Sigmoid colon (tissue), 7 donors: ENCODE measurements at places on chromosomes 1 and 21. TPM values are rescaled to one million over a fixed set of nuclear protein-coding genes. Genes with fewer than 3 reads are reported as not detected.

RIPK4 gene
- polyA plus RNA-seq: 7.8 TPM

EFNA3 gene
- 8.4 TPM for polyA plus RNA-seq

NBPF1 gene
- 21.0 TPM for polyA plus RNA-seq

KLF17 gene
- not detected for polyA plus RNA-seq

TMEM52 gene
- 1.2 TPM for polyA plus RNA-seq

- no peak for DNase-seq
Measured at GRCh38 chr1:6108937-6109614, 63.4 kb downstream of the KCNAB2 start.

- no peak for DNase-seq
Measured at GRCh38 chr1:38657207-38657840, 202.2 kb downstream of the RRAGC start.

DNA sequence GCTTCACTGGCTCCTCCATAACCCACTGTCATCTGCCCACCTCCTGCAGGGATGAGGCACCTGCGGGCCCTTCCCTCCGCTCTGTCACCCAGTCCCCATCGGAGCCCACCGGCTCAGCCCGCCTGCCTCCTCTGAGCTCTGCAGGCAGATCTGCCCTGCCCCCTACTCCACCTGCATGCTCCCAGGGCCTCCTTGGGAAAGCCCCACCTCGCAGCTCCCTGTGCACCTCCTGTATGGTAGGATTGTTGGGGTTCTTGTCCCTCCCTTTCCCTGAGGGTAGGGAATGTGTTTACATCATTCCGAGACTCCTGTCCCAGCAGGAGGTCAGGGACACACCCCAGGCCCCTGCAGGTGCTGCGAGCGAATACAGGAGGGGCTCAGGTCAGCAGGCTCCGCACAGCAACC is 50.5 kb downstream of the SIK1 start:
- peak; percentile 56 for DNase-seq

DNA sequence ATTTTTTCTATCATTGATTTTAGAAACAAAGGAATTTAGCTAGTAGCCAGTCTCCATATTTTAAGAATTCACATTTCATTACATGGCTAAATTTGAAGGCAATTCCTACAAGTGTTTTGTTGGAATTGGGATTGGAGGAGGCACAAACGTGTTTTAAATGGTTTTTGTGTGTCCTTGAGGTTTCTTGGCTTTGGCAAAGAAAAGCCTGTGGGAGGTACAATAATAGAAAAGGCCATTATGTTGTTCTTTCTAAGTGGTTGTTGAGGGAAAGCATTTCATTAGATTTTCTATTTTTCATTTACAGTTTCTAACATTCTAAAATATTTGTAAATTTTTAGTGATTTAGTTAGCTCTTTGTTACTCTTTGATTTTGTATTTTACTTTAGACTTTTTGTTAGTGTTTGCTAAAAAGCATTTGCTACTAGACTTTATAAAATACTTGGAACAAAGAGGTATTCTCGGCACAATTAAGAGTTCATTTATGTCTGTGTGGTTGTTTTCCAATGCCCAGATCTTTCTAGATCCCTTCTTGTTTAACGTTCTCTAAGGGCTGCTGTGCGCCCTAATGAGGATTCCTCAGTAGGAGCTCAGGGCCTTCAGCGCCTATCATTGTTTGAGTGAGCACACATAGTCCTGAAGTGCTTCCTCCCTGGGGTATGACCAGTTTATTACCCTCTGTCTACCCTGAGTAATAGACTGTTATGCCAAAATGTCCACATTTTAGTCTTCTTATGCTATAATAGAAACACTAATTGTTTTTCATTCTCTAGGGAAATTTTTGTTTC is 70.0 kb upstream of the KIAA1614 start:
- DNase-seq: no peak

GRCh38 chr1:26378088-26378878 is 5.7 kb upstream of the ZNF683 start:
- DNase-seq: peak; percentile 43

- peak; percentile 79 for DNase-seq
Measured at GRCh38 chr1:117067533-117068370, 7.6 kb downstream of the TTF2 start.

DNA sequence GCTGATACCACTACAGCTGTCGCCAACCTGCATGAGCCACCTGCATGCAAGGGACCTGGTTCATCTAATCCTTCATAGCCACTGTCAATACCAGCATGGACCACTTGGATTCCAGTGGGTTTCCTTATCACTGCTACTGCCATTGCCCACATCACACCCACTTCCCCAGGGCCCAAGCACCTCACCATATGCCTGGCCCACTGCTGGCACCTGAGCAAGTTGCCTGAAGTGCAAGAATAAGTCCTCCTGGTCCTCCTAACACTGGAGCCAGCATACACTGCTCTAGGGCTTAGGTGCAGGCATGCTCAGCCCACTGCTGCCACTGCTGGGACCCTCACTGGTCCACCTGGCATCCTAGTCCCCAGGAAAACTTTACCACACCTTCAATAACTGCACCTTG is 1136.8 kb upstream of the ADGRL4 start:
- DNase-seq: no peak

DNA sequence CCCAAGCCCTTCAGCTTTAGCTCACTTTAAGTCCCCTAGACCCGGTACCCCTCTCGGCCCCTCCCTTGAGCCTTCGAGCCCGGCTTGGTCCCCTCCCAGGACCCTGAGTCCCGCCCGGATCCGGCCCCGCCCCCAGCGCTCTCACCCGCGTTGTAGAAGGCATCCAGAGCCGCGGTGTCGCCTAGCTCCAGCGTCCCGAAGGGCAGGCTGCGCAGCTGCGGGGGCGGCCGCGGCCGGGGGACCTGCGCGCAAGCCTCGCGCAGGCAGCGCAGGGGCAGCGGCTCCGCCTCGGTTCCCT is 699 bp downstream of the MAP3K6 start:
- DNase-seq: peak; percentile 94

- no peak for DNase-seq
Measured at GRCh38 chr1:45394342-45394741, 54.1 kb upstream of the MUTYH start.

DNA sequence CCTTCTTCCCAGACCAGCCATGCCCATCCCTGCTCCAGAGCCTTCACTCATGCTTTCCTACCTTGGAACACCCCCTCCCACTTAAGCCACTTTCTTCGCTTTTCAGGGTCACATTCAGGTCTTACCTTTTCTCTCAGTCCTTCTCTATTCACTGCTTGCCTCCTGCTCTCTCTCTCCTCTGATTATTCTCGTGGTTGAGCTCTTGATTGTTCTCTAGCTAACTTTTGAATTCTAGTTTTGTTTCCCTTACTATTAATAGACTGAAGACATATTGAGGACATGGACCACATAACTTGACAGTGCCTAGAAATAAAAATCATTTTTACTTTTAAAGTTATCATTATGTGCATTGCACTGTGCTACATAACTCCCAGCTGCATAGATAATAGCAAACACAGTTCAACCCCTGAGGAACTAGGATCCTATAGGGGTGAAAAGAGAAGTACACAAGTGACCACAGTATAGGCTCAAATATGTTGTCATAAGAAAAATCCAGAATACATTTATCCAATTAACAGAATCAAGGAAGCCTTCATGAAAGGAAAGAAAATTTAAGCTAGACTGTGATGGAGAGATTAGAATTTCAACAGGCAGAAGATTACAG is 21.5 kb downstream of the INSL5 start:
- no peak for DNase-seq

DNA sequence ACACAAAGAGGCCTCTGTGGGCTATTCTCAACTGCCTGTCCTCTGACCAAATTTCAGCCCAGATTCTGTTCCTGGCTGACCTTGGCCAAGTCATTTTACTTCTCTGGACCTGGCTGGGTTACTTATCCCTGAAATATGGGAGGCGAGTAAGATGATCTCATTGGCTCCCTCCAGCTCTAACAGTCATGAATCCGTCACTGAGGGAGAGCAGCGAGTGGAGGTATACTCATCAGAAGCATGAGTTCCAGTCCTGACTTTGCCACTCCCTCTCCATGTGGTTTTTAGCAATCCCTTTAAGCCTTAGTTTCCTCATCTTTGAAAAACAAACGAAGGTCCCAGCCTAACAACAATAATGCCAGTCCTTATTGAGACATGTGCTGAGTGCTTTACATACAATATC is 63.5 kb downstream of the CCDC185 start:
- DNase-seq: no peak
